ENCODE measurements at places on chromosomes 1 and 21.

- DNase-seq, result no peak
Measured at GRCh38 chr1:81446000-81446669, 354.6 kb upstream of the ADGRL2 start.

- no peak for DNase-seq
Measured at GRCh38 chr1:203681739-203682138, 55.1 kb downstream of the ATP2B4 start.

DNA sequence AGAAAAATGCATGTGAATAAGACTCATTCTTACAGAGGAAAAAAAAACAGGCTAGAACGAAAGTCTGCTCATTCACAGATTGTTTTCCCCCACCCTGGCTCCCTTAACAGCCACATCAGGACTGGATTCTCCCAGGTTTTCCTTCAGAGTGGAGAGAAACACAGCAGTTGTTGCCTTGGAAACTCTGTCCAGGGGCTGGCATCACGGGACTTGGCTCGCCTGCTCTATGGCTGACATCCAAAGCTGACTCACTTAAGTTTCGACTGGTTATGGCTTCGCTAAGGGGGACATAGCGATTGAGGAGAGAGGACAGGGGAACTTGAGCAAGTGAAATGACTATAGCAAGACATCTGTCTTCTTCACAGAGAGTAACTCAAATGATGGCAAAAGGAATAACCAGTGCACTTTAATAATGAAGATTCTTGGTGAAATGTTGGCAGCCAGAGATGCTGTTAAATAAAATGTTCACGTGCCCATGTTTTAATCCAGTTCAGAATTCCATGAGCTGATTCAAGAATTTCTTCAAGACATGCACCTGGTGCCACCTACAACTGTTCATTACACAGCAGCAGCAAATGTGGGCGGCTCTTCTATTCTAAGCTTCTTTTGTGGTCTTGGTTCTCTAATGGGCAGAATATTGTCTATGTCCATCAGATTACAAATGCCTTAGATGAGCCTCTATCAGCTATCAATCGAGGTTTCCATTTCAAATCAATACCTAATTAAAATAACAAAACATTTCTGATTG is 21.8 kb downstream of the MIS18A start:
- DNase-seq, result peak; percentile 38

DNA sequence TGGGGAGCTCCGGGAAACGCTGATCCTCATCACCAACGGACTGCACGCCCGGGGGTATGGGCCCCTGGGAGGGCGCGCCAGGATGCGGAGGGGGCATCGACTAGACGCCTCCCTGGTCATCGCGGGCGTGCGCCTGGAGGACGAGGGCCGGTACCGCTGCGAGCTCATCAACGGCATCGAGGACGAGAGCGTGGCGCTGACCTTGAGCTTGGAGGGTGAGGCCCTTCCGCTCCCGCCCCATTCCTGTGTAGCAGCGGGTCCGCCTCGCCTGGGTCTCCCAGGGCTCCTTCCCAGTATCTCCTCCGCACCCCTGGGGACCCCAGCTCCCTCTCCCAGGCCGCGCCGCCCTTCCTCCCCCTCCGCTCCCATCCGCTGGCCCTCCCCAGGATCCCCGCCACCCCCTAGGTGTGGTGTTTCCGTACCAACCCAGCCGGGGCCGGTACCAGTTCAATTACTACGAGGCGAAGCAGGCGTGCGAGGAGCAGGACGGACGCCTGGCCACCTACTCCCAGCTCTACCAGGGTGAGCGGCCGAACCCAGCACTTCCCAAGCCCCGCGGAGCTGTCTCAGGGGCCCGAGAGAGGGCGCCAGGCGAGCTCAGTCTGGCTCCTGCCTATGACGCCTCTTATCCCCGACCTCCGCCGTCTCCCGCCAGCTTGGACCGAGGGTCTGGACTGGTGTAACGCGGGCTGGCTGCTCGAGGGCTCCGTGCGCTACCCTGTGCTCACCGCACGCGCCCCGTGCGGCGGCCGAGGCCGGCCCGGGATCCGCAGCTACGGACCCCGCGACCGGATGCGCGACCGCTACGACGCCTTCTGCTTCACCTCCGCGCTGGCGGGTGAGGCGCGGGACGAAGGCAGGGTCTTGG is 5.0 kb downstream of the HAPLN2 start:
- no peak for DNase-seq

Data from caudate nucleus (tissue), 63 donors.